ENCODE measurements at places on chromosomes 2 and 18.
A peak's percentile ranks its signal among the peaks of the same experiment; 100 is the strongest.

- DNase-seq: no peak
These were observed 549 bp upstream of the DPP4 start for GRCh38 chr2:162074632-162074895.

- DNase-seq: no peak
These were observed 33.9 kb upstream of the SEMA4C start for GRCh38 chr2:96903815-96904214.

DNA sequence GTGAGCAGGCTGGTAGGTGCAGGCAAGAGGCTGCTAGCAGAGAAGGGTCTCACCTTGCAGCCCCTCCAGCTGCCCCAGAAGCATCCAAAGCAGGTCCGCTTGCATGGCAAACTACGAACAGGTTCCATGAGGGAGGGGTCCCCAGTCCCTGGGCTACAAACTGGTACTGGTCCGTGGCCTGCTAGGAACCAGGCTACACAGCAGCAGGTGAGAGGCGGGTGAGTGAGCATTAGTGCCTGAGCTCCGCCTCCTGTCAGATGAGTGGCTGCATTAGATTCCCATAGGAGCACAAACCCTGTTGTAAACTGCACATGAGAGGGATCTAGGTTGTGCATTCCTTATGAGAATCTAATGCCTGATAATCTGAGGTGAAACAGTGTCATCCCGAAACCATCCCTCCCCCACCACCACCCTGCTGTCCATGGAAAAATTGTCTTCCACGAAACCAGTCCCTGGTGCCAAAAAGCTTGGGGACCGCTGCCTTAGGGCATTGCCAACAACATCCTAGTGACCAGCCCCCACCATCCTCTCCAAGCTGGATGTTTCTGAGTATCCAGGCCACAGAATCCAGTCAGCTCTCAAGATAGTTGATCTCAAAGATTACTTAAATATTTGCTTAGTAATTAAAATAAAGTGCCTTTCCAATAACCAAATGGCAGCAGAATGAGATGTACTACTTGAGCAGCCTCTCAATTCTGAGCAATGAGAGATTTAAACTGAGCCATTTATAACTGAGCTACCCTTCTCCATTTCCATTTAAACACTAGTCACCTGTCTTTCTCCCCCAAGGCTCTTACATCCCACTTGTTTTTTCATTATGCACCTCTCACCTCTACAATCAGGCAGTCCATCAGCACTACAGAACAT is 32.4 kb downstream of the LRP2 start:
- no peak for DNase-seq

DNA sequence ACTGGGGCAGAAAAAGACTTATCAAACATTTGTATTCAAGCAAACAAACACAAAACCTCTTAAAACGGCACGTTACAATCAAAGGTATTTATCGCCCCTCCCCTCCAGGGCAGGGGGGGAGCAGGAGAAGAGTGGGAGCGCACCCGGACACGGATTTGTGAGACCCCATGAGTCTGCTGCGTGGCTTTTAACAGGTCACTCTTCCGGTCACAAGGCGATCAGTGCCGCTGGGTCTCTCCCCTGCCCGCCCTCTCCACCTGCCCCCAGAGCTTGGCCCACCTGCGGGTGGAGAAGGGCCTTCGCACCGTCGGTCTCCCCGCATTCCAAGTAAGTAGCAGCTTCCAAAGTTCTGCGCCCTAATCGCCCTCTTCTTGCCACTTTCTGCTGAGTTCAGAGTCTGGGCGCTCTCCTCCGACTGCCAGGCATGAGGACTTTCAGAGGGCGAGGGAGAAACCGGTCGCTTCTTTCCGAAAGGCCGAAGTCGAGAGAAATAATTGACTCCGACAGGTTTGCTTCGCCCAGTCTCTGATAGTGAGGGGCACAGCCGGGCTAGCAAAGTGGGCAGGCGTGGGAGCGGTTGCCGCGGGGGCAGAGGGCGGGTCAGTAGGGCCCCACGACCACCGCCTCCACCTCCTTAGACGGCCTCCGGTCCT is 800 bp downstream of the RPRM start:
- no peak for DNase-seq

DNA sequence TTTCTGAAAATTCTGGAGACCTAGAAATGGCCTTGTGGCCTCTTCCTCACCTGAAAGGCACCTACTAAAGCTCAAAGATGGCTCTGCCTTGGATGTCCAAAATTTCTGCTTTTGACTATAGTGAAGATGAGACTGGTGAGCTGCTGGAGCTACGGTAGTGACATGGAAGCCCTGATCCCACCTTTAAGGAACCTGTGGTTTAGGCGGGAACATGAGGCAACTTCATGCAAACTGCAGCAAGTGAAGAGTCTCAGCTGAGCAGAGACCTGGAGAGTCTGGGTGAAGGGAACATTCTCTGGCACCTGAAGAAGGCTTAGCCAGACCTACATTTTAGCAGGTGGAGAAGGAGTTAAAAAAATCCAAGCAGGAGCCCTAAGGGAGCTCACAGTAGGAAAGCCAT is 40.0 kb downstream of the GORASP2 start:
- no peak for DNase-seq

DNA sequence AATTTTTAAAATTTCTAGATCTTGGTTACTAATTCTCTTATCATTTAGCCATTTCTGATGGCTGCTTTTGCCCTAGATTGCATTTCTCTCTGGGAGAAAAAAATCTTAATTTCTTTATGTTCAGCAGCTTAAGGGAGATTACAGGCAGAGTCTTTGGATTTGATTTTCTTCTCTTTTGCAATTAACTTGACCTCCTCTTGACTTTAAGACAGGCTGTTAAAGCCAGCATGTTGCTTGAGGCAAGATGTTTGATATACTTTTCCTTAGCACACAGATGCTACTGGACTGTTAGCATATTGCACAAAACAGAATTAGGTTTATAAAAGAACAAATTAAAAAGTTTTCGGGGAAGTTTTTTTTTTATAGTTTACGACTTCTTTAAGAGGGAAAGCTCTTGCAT is 50.0 kb downstream of the XRCC5 start:
- DNase-seq: no peak

DNA sequence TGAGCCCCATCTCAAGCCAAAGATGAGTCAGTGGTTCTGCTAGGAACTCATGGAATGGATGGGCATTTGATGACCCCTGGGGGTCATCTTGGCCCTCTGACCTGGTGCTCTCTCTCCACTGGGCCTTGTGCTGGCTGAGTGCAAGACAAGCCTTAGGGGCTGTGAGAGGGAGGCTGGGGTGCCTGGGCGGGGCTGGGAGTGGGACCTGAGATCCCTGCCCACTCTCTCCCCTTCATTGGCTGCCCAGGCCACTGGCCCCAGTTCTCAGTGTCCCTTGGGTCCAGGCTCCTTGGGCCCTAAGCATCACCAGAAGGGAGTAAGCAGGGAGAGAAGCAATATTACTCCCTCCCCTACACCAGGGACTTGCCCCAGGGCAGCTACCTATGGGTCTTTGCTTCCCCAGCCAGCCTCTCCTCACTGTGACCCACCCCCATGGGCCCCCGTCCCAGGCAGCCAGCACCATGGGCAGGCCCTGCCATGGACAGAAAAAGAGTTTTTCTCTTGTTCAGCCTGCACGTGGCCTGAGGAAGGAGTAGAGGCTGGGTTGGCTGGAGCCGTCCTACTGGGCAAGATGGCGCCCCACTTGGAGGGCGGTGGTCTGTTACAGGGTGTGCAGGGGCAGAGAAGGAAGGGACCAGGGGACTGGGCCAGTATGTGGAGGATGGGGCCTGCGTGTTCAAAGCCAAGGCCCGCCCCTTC is 33.6 kb downstream of the ATOH8 start:
- no peak for DNase-seq

GRCh38 chr2:73961823-73962615 is 22.7 kb upstream of the TET3 start:
- DNase-seq: no peak

GRCh38 chr2:61210332-61210981 is 48.5 kb downstream of the C2orf74 start:
- peak; percentile 65 for DNase-seq

- DNase-seq: no peak
These were observed 174.5 kb downstream of the MAIP1 start for GRCh38 chr2:200129721-200130462.

GRCh38 chr18:58721566-58722239 is 50.4 kb downstream of the MALT1 start:
- no peak for DNase-seq

- DNase-seq: no peak
These were observed 219.0 kb upstream of the DSEL start for GRCh38 chr18:67735506-67735905.

GRCh38 chr18:12318334-12318697 is 10.3 kb downstream of the TUBB6 start:
- DNase-seq: no peak

DNA sequence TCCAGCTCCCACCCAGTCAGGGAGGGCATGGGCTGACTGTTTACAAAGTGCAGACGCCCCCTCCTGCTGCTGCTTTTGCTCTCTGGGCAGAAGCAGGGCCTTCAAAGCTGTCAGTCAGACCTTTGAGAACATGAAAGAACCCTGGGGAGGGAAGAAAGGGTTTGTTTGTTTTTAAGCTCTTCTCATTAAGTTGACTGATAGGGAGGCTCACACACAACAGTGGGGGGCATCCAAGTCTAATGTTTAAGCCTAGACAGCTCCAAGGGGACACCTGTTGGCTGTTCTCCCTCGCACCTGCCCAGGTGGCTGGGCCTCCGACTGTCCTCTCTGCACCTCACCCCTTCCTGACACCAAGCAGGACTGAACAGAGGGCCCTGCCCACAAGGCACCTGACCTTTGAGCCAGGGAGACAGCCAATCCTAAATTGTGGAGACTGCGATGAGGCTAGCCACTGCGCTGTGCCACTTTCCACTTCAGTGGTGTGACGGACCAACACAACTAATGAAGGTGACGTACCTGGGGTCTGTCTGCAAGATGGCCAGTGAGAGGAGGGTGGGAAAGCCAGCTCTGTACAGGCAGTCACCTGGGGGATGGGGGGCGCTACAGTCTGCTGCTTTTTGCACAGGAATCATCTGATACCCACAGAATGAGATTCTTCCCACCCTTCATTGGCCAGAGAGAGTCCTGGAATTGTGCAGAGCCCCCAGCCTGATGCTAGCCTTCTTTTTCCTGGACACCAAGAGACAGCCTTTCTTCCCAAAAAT is 16.3 kb downstream of the ST6GAL2 start:
- no peak for DNase-seq

DNA sequence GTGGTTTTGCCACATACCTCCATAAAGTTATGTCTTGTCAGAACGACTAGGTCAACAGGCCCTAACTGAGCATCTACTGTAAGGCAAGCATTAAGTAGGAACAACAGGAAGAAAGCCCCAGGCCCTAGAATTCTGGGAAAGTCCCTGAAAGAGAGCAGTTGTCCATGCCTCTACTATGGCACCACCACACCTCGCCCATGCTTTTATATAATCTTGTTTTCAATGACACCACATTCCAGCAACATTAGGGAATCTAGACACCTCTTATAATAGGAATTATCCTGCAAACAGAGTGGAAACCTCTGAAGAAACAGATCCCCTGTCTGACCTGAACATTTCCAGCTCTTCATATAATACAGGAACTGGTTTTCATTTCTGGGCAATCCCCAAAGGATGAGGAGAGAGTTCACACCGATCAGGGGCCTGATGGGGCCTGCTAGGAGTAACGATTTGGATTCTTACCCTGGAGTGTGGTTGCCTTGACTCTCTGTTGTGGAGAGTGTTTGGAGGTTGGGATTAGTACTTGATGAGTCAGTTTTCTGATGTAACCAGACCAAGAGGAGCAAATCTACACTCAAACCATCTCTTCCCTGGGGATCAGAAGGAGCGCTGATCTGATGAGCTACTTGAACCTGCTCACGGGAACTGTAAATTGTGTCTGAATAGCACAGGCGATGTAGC is 31.9 kb upstream of the CEP68 start:
- DNase-seq: peak; percentile 89

GRCh38 chr2:219557320-219557719 is 13.5 kb downstream of the TMEM198 start:
- no peak for DNase-seq

DNA sequence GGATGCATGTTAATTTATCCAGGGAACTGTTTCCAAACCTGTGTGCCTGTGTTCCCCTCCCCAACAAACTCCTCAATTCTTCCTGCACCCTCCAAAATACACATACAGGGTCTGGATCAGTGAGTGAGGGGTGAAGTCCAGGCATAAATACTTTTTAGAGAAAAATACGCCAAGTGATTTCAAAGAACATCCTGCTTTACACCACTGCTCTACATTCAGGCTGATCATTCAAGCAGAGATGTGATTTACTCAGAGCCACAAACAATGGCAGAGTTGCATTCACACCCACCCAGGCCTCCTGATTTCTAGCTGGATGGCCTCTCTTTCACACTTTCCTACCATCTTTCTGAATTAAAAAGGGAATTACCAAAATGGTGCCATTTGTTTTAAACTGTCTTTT is 289.5 kb upstream of the SLC14A2 start:
- no peak for DNase-seq

DNA sequence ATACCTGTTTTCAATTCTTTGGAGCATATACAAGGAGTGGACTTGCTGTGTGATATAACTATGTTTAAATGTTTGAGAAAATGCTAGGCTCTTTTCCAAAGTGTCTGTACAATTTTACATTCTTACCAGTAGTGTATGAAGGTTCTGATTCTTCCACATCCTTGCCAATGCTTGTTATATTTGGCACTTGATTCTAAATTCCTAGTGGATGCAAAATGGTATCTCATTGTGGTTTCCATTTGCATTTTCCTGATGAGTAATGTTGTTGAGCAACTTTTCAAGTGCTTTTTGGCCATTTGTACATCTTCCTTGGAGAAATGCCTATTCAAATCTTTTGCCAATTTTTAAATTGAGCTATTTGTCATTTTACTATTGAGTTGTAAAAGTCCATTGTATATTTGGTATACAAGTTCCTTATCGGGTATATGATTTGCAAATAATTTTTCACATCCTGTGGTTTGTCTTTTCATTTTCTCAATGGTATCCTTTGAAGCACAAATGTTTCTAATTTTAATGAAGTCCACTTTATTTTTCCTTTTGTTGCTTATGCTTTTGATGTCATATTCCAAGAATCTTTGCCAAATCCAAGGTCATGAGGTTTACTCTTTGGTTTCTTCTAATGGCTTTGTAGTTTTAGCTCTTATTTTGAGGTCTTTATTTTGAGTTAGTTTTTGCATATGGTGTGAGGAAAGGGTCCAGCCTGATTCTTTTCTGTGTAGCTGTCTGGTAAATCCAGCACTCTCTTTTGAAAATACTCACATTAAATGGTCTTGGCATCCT is 33.2 kb upstream of the CWC22 start:
- peak; percentile 95 for DNase-seq

GRCh38 chr18:3081584-3081991 is 68.6 kb upstream of the LPIN2 start:
- no peak for DNase-seq

GRCh38 chr2:204124140-204124750 is 187.7 kb downstream of the ICOS start:
- DNase-seq: no peak

- DNase-seq: no peak
These were observed 45.4 kb downstream of the SLC16A14 start for GRCh38 chr2:230023313-230023712.

DNA sequence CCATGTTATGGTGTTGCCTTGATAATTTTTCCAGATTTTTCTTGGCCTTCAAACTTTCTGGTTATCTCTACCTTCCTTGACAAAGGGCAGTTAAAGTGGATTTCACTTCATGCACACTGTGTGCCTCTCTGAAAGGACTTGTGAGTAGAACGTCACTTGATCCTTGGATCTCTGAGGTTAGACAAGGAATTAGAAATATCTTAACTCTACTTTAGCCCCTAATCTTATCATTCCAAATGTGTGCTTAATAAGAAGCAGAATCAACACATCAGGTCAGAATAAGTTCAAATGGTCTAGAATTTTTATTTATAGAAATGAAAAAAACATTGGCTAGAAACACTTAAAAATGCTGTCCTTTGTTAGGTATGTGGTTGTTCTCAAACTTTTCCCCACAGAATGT is 205.7 kb downstream of the TPGS2 start:
- DNase-seq: no peak

- DNase-seq: peak; percentile 9
These were observed 13.7 kb downstream of the NCKAP1 start for GRCh38 chr2:183024339-183025095.
